GM23248 (cell line): ENCODE measurements at places on chromosomes 2 and 18. TPM values are rescaled to one million over a fixed set of nuclear protein-coding genes. Genes with fewer than 3 reads are reported as not detected.

The ANKRD30B gene
- not detected in 2 replicates for total RNA-seq

The GBX2 gene
- not detected in 2 replicates for total RNA-seq

The SGO2 gene
- total RNA-seq, result 6.2 and 6.3 TPM in 2 replicates

The KCNG2 gene
- not detected in 2 replicates for total RNA-seq

The CAPN13 gene
- not detected in 2 replicates for total RNA-seq

The CARF gene
- 8.1 and 9.5 TPM in 2 replicates for total RNA-seq

The ASNSD1 gene
- total RNA-seq, result 63.4 and 67.7 TPM in 2 replicates

The RTP5 gene
- total RNA-seq, result not detected in 2 replicates

The CMPK2 gene
- 0.13 TPM in 1 of 2 replicates, not detected in the other for total RNA-seq

The PRKAG3 gene
- total RNA-seq, result not detected in 2 replicates

The SERPINB2 gene
- total RNA-seq, result 6.1 and 13.0 TPM in 2 replicates

The BABAM2 gene
- 22.8 and 35.2 TPM in 2 replicates for total RNA-seq

DNA sequence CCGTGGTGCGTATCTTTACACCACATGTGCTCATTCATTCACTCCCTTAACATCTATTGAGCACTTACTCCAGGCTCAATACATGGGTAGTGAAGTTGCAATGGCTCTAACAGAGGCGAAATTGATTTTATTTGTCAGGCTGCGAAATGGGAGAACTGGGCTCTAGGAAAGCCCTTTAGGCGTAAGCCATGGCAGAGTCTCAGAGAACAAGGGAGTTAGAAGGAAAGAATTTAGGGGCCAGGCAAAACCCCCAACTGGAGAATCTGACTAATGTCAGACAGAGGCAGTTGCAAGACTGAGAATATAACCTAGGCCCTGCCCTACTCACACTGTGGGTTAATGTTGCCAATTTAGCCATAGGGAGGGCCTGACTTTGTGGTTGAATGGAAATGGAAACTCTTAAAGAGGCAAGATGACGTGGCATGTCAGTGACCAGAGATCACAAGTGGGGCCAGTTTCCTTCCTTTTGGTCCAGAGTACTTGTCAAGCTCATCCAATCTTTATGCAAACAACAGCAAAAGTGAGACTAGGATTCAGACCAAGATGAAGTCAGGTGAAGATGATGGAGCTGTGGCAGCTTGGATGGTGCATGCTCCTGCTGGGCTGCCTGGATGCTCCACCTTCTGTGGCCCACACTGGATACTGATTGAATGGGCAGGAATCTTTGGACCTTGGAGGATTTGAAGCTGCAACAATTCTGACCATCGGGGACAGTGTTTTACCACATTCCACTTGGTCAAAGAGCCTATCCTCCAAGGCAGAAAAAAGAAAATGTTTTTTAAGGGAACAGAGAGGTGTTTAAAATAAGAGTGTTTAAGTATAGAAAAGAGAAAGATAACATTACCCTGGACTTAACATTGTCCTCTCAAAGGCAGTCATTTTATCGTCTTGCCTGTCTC lies 92.2 kb downstream of the CAPN13 start:
- H3K4me3 ChIP-seq, result no peak overlapping the region
- DNase-seq, result peak; percentile 29
- no peaks in the 10 kb centered on the region for H3K4me1 ChIP-seq
- H3K27ac ChIP-seq, result no peak overlapping the region
- H3K36me3 ChIP-seq, result no peaks in the 10 kb centered on the region
- H3K27me3 ChIP-seq, result no peaks in the 10 kb centered on the region; the same call in 1 of the 2 replicates

- peaks cover 56% of the 10 kb centered on the region for H3K4me1 ChIP-seq
- no peaks in the 10 kb centered on the region for H3K36me3 ChIP-seq
- H3K27me3 ChIP-seq, result no peaks in the 10 kb centered on the region
- peak overlapping the region; percentile 45 for H3K4me3 ChIP-seq
- DNase-seq, result peak; percentile 96
Observed at GRCh38 chr2:12317814-12318426, 398.8 kb upstream of the TRIB2 start.

DNA sequence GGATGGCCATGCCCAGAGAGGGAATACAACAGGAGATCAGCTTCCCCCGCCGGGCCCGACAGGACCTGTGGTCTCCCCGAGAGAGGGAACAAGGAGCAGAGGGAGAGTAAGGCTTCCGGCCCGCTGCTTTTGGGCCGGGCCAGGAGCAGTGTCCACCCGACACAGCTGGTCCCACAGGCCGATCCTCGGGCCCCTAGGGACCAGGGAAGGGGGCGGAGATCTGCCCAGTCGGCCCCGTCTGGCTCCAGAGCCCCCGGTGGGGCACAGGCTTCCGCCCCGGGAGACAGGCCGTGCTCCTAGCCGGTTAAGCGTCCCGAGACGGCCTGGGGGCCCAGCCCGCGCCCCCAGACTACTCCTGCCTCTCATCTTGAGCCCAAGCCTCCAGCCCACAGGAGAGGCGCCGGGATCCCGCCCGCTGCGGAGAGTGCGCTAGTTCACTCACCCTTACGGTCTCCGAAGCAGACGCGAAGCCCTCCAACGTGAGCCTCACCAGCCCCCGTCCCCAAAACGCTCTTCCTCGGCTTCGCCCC lies at the start of gene MCFD2:
Gene MCFD2, minus strand, starts transcription at position 526 of the 530 bp plus-strand sequence. CDS start 6,635 bp downstream, outside the sequence.
- peaks cover 32% of the 10 kb centered on the region for H3K4me1 ChIP-seq
- peak; percentile 72 for DNase-seq
- peak within 1 kb of the TSS; percentile 87 for H3K27ac ChIP-seq
- H3K4me3 ChIP-seq, result peak within 1 kb of the TSS; percentile 81
- H3K36me3 ChIP-seq, result 0 out of 2 replicates have a peak, but pooled peaks cover 8% of the 10 kb centered on the region

GRCh38 chr18:37598966-37599896 lies 33.6 kb upstream of the CELF4 start:
- DNase-seq, result no peak
- no peaks in the 10 kb centered on the region for H3K27me3 ChIP-seq
- no peak overlapping the region for H3K4me3 ChIP-seq

- peaks cover 72% of the 10 kb centered on the region for H3K27me3 ChIP-seq
- no peak overlapping the region for H3K4me3 ChIP-seq
- H3K4me1 ChIP-seq, result no peaks in the 10 kb centered on the region
- no peaks in the 10 kb centered on the region for H3K36me3 ChIP-seq
- H3K27ac ChIP-seq, result no peak overlapping the region
- no peak for DNase-seq
Observed at GRCh38 chr2:28516430-28516829, 20.6 kb downstream of the PLB1 start.

DNA sequence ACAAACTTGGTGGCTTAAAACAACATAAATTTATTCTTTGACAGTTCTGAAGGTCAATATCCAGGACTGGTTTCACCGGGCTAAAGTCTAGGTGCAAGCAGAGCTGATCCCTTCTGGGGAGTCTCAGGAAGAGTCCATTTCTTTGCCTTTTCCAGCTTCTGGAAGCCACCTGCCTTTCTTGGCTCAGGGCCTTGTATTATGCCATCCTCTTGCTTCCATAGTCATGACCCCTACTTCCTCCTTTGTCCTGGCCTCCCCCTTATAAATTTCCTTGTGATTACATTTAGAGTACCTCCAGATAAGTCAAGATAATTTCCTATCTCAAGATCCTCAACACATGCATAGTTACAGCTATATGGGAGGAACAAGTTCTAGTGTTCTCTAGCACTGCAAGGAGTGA lies 1089.5 kb downstream of the LRP1B start:
- H3K36me3 ChIP-seq, result no peaks in the 10 kb centered on the region
- DNase-seq, result no peak
- no peaks in the 10 kb centered on the region for H3K27me3 ChIP-seq
- no peak overlapping the region for H3K27ac ChIP-seq
- no peak overlapping the region for H3K4me3 ChIP-seq

GRCh38 chr18:72436401-72436800 lies 107.7 kb downstream of the CBLN2 start:
- H3K4me3 ChIP-seq, result no peak overlapping the region
- H3K27me3 ChIP-seq, result no peaks in the 10 kb centered on the region
- DNase-seq, result no peak
- no peaks in the 10 kb centered on the region for H3K36me3 ChIP-seq
- no peaks in the 10 kb centered on the region for H3K4me1 ChIP-seq

DNA sequence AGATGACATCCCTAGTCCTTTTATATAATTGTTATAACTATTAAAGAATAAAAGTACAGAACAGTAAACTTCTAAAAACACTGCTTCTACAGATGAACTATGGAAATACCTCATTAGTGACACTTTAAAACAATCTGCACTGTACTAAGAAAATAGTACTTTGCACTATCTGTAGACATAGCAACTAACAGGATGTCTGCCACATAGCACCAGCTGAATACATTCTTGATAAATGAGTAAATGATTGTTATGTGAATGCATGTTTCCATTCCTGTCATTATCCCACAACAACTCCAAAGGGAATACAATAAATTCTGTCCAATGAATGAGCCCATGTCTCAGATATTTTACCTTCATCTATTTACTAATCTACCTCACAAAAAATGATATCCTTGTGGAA lies 115.3 kb upstream of the SLC35G4 start:
- no peaks in the 10 kb centered on the region for H3K36me3 ChIP-seq
- H3K4me3 ChIP-seq, result no peak overlapping the region
- peak; percentile 57 for DNase-seq
- H3K4me1 ChIP-seq, result peaks cover 31% of the 10 kb centered on the region
- H3K27me3 ChIP-seq, result no peaks in the 10 kb centered on the region
- peak overlapping the region; percentile 12; the same call in 1 of the 2 replicates for H3K27ac ChIP-seq

DNA sequence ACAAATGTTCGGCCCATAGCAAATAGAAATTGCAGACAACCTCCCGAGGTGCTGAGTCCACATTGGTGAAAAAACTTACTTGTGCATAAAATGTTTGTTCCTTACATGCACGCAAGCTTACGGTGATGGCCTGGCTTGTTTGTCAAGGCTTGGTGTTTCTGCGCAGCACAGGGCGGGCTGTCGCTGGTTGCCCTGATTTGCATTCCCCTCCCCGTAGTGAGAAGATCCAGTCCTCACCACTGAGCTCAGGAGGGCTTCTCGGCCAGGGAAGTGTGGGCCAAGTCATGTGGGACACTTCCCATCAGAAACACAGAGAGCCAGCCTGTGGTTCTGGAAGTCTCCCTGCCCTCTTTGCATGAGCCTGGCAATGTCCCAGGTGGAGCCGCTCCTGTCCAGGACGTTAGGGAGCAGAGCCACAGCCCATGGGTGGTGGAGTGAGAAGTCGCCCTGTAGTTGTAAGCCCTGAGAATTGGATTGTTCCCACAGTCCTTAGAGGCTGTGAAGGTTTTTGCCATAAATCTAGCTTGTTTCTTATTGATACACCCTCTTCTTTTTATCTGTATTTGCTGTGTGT lies 152.7 kb downstream of the TWIST2 start:
- no peaks in the 10 kb centered on the region for H3K36me3 ChIP-seq
- H3K27ac ChIP-seq, result no peak overlapping the region
- H3K4me1 ChIP-seq, result peaks cover 22% of the 10 kb centered on the region
- H3K27me3 ChIP-seq, result no peaks in the 10 kb centered on the region

DNA sequence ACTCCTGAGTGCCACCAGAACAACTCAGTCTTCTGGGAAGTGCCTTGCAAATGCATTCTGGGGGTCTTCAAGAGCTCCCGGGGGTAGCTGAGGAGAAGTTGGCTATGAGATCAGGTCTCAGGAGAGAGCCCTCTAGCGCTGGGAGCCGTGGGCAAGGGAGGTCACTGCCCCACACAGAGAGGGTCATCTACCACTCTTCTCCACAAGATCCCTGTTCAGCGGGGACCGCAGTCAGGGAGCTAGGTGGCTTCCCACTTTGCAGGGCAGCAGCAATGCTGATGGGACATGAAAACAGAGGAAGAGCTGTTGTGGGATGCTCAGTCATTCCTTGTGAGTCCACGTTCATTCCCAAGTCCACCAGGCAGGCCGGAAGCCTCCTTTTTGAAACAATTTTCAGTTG lies 66.6 kb downstream of the ACKR3 start:
- no peak overlapping the region for H3K4me3 ChIP-seq
- no peaks in the 10 kb centered on the region for H3K4me1 ChIP-seq
- no peaks in the 10 kb centered on the region for H3K36me3 ChIP-seq
- 0 out of 2 replicates have a peak, but pooled peaks cover 6% of the 10 kb centered on the region for H3K27me3 ChIP-seq

- peak overlapping the region; percentile 64 for H3K27ac ChIP-seq
- H3K4me1 ChIP-seq, result peaks cover 27% of the 10 kb centered on the region
- DNase-seq, result peak; percentile 60
- no peaks in the 10 kb centered on the region for H3K36me3 ChIP-seq
- no peaks in the 10 kb centered on the region for H3K27me3 ChIP-seq
Observed at GRCh38 chr18:59881728-59882656, 17.8 kb upstream of the PMAIP1 start.

GRCh38 chr2:46490521-46491141 lies 11.3 kb downstream of the TMEM247 start:
- H3K27me3 ChIP-seq, result no peaks in the 10 kb centered on the region
- DNase-seq, result no peak
- H3K36me3 ChIP-seq, result no peaks in the 10 kb centered on the region
- no peak overlapping the region for H3K4me3 ChIP-seq

GRCh38 chr2:29462293-29462692 lies 347.1 kb downstream of the CLIP4 start:
- peak overlapping the region; percentile 38; the same call in 1 of the 2 replicates for H3K4me3 ChIP-seq
- H3K27me3 ChIP-seq, result no peaks in the 10 kb centered on the region
- peak; percentile 78 for DNase-seq
- peaks cover 54% of the 10 kb centered on the region for H3K4me1 ChIP-seq
- H3K27ac ChIP-seq, result peak overlapping the region; percentile 92
- no peaks in the 10 kb centered on the region for H3K36me3 ChIP-seq

GRCh38 chr2:17257189-17257909 lies 260.9 kb downstream of the RAD51AP2 start:
- DNase-seq, result peak; percentile 54
- H3K36me3 ChIP-seq, result no peaks in the 10 kb centered on the region
- no peak overlapping the region for H3K4me3 ChIP-seq
- H3K27me3 ChIP-seq, result no peaks in the 10 kb centered on the region

GRCh38 chr18:6427286-6427685 lies 12.6 kb upstream of the L3MBTL4 start:
- no peaks in the 10 kb centered on the region for H3K4me1 ChIP-seq
- H3K27me3 ChIP-seq, result no peaks in the 10 kb centered on the region
- no peaks in the 10 kb centered on the region for H3K36me3 ChIP-seq
- no peak overlapping the region for H3K4me3 ChIP-seq

DNA sequence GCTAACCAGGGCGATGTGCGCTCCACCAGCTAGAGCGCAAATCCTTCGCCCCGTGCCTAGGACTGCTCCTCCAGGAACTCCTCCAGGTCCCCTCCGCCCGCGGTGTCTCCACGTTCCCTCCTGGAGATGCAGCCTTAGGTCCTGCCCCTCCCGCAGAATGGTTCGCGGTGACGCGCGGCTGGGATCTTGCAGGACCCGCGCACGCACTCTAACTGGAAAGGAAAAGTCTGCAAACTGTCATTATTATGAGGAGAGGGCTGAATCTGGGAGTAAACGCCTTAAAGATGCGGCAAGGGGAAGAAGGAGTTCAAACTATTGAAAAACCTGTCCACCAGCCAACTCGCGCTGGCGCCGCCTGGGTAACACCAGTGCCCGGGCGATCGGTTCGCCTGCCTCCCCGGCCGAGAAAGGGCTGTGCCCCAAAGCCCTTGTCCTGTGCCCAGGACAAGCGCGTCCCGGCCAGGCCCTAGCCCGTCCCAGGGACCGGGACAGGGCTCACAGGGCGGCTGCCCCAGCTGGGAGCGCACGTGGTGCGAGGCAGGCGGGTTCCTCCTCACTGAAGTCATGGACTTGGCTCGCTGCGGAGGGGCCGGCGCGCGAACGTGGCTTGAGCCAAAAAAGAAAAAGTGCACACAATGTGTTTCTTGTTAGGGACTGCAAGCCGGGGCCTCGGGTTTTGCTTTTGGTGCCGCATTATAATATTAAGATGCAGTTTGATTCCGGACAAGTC lies 5.5 kb upstream of the ID2 start:
- no peaks in the 10 kb centered on the region for H3K36me3 ChIP-seq
- DNase-seq, result peak; percentile 97
- H3K27me3 ChIP-seq, result no peaks in the 10 kb centered on the region
- peak overlapping the region; percentile 75 for H3K4me3 ChIP-seq
- H3K4me1 ChIP-seq, result peaks cover 38% of the 10 kb centered on the region

GRCh38 chr2:169715379-169716237 lies 18.0 kb upstream of the KLHL23 start:
- peak overlapping the region; percentile 60 for H3K4me3 ChIP-seq
- H3K27ac ChIP-seq, result no peak overlapping the region
- peaks cover 12% of the 10 kb centered on the region for H3K4me1 ChIP-seq
- H3K27me3 ChIP-seq, result no peaks in the 10 kb centered on the region
- peak; percentile 36 for DNase-seq

GRCh38 chr2:46248171-46248570 lies 49.0 kb upstream of the EPAS1 start:
- H3K36me3 ChIP-seq, result no peaks in the 10 kb centered on the region
- H3K27ac ChIP-seq, result no peak overlapping the region
